Fibroblast of lung (primary cell): ENCODE measurements at places on chromosomes 1 and 21.

GRCh38 chr1:111561328-111561727 lies 57.9 kb upstream of the ADORA3 start:
- DNase-seq = no peak

GRCh38 chr1:226602186-226603021 lies 53.8 kb downstream of the STUM start:
- DNase-seq = peak; percentile 95

GRCh38 chr1:69129538-69129937 lies 438.2 kb upstream of the LRRC7 start:
- no peak for DNase-seq

DNA sequence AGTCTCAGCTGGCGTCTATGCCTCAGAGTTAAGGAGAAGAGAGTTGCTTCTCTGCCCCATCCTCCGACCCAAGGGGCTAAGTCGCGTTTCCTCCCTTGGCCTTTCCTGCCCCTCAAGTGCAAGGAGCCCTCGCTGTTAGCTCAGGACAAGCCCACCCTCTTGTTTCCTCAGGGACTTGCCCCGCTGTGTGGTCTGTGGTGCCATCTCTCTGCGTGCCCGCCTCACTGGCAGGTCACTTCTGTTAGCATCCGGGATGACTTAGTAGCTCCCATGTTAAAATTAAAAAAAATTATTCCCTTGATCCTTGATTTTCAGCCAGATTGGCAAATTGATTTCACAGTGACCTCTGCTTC lies 96.5 kb downstream of the PCBP3 start:
- DNase-seq = no peak

GRCh38 chr21:18608226-18608625 lies 204.6 kb upstream of the TMPRSS15 start:
- DNase-seq = no peak

GRCh38 chr1:108717774-108718316 lies 5.1 kb downstream of the FNDC7 start:
- DNase-seq = no peak

DNA sequence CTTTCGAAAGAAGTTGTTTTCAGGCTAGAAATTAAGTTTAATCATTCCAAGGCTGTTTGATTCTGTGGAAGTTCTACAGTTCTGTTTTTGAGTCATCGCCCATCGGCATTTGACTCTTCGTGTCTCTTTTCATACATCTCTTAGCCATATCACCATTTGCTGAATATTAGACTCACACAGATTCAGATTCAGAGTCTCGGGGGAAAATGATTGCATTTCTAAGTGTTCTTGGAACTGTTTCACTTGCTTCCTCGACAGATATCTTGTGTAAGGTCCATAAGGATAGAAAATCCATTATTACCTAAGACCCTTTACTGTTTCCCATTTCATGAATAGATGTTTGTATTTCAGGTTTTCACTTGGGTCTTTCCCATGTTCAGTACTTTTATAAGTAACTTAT lies 237.0 kb upstream of the SGIP1 start:
- DNase-seq = no peak

DNA sequence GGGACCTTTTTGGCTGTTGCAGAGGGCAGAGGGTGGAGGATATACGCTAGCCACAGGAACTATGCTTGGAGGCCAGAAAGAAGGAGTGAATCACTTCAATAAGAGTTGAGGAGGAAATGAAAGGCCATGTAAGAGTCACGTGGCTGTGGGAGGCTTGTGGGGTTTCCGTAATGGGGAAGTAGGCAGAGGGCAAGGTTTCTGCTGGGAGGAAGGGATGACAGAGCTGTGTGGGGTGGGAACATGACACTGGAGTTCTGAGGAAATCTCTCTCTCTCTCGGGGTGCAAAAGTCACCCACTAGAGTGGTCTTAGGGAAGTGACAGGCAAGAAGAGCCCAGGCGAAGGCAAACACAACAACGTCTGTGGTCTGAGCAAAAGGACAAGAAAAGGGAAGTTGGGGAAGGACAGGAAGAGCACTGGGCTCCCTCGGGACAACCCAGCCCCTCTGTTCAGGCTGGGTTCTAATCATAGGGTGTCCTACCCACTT lies 3.9 kb upstream of the CD1C start:
- no peak for DNase-seq

- no peak for DNase-seq
Measured at GRCh38 chr1:65003316-65003664, 36.9 kb upstream of the JAK1 start.

- DNase-seq = no peak
Measured at GRCh38 chr21:34574601-34575529, 40.0 kb downstream of the RCAN1 start.

DNA sequence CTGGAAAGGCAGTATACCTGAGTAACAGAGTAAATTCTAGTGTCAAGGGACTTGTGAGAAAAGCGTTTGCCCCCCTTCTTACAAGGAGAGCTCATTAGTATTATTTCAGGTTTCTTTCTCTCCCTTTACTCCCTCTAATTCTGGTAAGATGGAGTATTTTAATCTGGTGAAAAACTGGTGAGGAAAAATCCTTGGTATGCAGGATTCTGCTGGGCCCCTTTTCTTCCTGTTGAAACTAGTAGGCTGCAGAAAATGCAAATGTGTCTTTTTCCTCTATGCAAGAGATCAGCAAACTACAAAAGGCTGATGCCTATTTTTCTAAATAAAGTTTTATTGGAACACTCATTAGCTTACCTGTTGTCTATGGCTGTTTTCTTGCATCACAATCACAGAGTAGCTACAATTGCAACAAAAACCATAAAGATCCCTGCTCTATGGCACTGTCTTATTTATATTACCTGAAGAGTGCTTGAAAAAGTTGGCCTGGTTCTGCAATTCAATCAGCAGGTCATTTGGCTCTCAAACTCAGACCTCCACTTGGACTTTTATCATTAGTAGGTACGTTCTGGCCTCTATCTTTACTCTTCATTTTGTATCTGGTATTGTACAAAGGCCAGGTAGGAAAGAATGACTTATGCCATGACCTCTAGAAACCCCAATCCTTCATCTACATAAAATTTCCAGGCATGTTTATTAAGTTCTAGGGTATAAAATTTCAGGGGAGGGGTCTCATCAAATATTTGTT lies 109.6 kb downstream of the AKT3 start:
- DNase-seq = peak; percentile 50

DNA sequence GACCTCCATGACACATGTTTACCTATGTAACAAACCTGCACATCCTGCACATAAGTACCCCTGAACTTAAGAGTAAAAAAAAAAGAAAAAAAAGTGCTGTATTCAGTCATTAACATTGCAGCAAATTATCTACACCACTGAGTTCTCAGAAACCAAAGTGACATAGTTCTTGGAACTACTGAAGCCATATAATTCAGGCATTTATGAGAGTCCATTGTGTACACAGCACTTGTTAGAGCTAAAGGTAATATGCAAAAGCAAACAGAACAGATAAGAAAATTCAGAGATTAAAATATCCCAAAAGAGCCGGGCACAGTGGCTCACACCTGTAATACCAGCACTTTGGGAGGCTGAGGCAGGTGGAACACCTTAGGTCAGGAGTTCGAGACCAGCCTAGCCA lies 38.0 kb downstream of the F5 start:
- no peak for DNase-seq

GRCh38 chr1:156001021-156001661 lies 19.6 kb downstream of the SSR2 start:
- no peak for DNase-seq

- no peak for DNase-seq
Measured at GRCh38 chr1:152516082-152516481, 1.8 kb downstream of the CRCT1 start.

DNA sequence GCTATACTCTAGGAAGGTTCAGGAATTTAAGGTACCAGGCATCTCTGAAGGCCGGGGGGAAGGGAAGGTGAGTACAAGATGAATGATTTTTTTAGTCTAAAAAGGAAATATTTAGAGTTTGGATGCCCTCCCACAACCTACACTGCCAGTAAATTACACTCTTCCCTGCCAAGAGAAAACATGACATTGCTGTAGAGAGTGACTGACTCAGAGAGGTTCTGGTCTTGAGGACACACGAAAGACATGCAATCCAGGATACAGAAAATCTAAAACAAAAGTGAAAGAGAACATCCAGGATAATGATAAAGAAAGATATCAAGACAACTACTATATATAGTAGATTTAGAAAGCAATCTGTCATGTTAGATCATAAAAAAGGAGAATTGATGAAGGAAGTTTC lies 200.5 kb downstream of the TYW3 start:
- no peak for DNase-seq

- DNase-seq = peak; percentile 91
Measured at GRCh38 chr1:58816072-58816746, 32.4 kb upstream of the JUN start.

GRCh38 chr1:225654277-225654597 lies 1.3 kb upstream of the ENAH start:
- no peak for DNase-seq

DNA sequence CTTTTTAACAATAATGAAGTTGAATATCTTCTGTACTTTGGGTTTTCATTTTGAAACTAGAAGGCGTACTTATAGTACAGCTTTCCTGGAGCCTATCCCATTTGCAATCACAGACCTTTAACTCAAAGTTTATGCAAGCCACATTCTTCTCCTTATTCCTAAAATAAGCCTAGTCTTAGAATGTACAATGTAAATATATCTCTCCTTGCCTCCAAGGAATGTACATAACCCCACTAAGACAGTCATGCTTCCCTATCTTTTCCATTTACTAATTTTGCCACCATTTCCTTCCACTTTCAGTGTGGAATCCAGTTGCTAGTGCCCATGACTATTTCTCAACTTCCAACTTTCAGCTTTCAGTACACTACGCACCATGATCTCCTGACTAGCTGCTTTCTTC lies 327.6 kb downstream of the ST6GALNAC3 start:
- DNase-seq = no peak

DNA sequence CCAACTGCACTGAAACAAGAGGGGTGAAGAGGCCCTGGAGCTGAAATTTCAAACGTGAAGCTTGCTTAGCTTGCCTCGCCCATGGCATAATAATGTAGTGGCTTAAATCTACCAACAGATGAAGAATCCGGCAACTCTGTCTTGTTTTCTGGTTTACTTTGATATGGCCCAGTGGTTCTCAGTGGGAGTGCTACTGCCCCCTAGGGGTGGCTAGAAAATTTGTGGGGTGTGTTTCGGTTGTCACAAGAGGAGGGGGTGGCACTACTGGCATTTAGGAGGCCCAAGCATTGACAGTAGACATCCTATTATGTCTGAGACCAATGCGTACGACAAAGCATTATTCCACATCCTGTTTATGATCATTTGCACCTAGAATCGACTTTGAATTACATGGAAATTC lies 51.9 kb upstream of the C8B start:
- no peak for DNase-seq

GRCh38 chr1:167936930-167937708 lies at the start of gene MPC2:
Gene MPC2, minus strand, starts transcription at chr1:167937072. Its CDS starts 1,231 bp downstream, at chr1:167935841.
- DNase-seq = peak; percentile 83

DNA sequence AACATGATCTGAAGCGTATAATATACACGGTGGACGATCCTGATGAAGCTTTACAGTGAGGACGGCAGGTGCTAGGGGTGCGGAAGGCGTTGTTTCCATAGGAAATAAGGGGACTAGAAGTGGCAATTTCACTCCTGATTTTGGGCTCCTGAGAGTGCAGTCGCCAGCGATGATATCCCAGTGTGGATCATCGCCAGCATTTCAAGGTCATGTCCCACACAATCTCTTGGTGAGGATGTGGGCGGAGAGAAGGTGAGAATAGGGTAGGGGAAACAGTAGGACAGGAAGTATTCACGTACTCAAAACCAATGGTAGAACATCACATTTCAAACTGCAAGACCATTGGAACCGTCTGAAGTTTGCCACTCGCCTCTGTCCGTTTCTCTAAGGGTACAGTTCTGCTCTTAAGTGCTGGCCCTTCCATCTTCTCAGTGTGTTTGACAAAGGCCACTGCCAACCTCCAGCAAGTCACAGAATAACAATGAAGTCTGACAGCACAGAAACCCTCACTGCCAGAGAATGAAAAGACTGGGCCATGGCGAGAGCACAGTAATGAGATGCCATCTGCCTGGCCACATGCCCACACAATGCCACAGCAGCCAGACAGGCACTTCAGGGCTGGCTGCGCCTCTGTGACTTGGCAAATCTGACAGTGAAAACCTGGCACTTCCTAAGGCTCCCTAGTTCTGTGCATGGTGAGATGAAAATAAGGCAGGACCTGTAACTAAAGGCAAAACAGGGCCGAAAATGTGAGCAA lies 27.9 kb downstream of the PCSK9 start:
- DNase-seq = no peak

GRCh38 chr1:46301406-46301807 lies 2.0 kb downstream of the LRRC41 start:
- DNase-seq = no peak

DNA sequence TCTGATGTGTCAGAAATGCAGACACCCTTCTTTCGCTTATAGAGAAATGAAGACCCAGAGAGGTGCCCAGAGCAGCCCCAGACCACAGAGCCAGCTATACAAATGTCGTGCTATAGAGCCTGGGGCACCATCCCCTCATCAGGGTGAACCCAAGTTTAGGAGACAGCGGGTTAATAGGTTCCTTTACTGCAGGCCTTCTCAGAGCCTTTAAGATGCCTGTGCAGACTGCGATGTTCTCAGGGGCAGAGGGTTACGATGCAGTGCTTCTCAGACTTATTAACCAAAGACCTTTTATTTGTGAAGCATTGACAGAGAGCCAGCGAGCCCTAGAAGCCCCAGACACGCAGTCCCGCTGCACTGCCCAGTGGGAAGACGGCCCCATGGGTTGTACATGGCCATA lies 46.9 kb downstream of the STPG1 start:
- DNase-seq = no peak

DNA sequence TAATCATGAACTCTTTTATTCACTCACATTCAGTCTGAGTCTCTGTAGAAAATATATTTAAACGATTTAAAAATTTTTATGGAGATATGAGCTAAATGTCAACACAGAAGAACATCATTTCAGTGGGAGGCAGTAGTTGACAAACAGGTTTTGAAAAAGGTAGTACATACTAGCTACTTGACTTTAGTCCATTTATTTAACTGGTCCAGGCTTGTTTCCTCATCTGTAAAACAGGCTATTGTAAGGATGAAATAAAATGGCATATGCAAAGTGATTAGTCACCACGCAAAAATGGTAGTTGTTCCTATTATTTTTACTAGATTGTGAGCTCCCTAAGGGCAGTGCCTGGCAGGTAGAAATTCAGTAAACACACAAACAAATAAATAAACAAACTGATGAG lies 75.2 kb downstream of the NTPCR start:
- no peak for DNase-seq

GRCh38 chr1:208201229-208201628 lies 43.0 kb downstream of the PLXNA2 start:
- DNase-seq = peak; percentile 91

DNA sequence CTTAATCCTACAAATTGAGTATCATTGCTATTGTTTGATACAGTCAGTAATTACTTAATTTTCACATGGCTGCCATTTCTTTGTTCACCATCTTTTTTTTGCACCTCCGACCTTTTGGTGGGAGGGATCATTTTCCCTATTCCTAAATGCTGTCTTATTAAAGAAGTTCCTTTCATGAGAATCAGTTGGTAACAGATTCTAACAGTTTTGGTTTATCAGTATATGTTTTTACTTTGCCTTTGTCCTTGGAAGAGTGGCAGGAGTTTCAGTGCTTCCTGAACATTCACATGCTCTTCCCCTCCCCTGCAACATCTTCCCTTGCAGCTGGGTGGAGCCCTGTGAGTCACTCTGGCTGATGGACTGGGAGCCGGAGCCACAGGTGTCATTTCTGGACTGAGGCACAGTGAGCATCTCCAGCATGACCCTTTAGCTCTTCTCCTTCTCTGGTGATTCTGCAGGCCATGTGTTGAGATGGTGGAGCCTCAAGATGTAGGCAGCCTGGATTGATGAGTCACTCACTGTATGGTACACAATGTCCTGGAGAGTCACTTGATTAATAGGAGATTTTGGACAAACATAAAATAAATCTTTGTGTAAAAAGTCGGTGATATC lies 217.7 kb downstream of the URB2 start:
- DNase-seq = peak; percentile 7

GRCh38 chr1:182629499-182630096 lies 25.4 kb upstream of the RGS16 start:
- no peak for DNase-seq
